Putamen (tissue), 1 donor: ENCODE measurements at places on chromosomes 12 and 14.

- DNase-seq = no peak
These were observed 54.5 kb downstream of the TRPV4 start for GRCh38 chr12:109778684-109779083.

DNA sequence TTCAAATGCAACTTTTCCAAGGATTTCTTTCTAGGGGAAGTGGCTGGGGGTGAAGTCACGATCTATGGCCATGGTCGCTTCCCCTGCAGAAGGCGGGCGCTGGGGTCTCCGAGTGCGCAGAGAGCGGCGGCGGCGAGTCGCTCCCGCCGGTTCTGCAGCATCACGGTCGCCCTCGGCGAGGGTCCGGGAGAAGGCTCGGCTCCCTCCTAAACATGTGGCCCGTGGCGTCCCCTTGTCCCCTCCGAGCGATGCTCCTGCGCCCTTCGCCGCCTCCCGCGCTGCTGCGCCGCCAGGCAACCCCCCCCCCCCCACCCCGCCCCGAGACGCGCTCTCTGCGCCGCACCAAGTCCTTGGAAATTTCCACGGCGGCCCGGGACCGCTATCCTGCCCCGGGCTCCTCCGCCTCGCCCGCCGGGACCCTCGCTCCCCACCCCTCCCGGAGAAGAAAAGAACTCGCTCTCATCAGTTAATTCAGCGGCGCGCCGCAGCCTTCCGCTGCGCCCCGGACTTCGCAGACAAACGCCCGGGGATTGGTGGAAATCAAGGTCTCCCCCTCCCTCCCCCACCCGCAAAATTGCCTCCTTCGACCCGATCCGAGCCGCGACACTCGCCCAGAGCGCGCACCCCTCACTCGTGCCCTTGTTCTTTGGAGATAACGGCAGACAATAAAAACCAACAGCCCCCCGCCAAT lies at the start of gene ST8SIA1:
Gene ST8SIA1 (minus strand): TSS at position 298 of the 691 bp plus-strand sequence. CDS start 475 bp downstream, outside the sequence.
- DNase-seq = peak; percentile 52

- DNase-seq = peak; percentile 66
These were observed at the start of gene DPY19L2 for GRCh38 chr12:63668028-63668799. Gene DPY19L2 (minus strand): TSS chr12:63668493. CDS start chr12:63668393, 100 bp downstream.

DNA sequence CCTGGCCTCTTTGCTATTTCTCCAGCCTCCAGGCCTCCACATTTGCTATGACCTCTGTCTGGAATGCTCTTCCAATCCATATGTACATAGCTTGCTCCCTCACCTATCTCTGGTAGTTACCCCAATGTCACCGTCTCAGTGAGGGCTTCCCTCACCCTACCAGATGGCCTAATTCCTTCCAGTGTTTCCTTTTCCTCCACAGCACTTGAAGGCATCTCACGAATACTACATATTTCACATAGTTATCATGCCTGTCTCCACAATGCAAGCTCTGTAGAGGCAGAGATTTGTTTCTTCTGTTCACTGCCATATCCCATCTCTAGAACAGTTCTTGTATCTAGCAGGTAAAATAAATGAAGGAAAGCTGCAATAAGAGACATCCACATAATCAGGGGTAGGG lies 21.3 kb upstream of the HSP90B1 start:
- no peak for DNase-seq

DNA sequence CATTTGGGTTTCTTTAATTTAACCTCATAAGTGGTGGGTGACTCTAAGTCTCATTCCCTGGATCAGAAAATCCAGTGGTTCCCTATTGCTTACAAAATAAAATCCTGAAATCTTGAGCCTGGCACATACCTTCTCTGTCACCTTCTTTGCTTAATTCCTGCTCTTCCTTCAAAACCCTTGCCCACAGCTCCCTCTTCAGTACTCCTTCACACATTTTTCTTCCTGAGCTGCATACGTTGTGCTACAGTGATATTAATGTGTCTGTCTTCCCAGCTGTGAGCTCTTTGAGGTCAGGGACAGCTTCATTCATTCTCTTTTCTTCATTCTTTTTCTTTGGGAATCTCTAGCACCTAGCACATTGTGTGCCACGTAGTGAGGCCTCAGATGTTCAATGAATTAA lies 9.5 kb downstream of the TSPAN11 start:
- DNase-seq = no peak

- no peak for DNase-seq
These were observed 147.1 kb upstream of the PLEKHA5 start for GRCh38 chr12:18982226-18982949.

- no peak for DNase-seq
These were observed 53.4 kb upstream of the FOXN3 start for GRCh38 chr14:89470401-89470800.

- no peak for DNase-seq
These were observed 61.7 kb downstream of the KIF26A start for GRCh38 chr14:104200106-104200505.

DNA sequence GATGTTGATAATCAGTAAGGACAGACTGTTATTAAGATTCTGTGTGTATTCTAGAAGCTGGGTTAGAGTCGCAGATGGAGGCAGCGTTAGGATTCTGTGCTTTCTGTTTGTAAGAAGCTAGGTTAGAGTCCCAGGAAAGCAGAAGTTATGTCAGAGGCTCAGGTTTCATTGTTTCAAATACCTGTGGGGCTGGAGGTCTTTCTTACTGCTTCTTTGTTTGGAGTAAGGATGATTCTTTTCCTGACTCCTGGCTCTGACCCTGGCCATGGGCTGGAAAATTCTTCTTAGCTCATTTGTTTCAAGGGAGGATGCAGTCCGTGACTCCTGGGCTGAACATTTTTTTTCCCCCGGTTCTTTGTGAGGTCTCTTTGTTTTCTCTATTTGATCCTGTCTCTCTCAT lies 5.2 kb downstream of the MUCL1 start:
- no peak for DNase-seq

GRCh38 chr12:31832740-31833729 lies 104.2 kb upstream of the AMN1 start:
- peak; percentile 15 for DNase-seq

DNA sequence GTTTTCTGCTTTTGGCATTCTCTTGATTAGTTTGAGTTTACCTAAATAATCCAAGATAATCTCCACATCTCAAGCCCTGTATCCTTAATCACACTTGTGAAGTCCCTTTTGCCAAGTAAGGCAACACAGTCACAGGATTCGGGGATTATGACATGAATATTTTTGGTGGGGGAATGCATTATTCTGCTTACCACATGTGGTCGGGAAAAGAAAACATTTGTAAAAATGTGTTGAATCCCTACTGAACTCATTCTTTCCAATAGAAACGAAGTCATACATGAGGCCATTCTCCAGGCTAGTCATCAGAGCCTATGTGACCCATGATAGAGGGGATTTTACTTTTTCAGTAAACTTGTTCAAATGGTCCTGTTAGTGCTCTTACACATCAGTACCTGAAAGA lies 58.5 kb upstream of the PRICKLE1 start:
- no peak for DNase-seq

DNA sequence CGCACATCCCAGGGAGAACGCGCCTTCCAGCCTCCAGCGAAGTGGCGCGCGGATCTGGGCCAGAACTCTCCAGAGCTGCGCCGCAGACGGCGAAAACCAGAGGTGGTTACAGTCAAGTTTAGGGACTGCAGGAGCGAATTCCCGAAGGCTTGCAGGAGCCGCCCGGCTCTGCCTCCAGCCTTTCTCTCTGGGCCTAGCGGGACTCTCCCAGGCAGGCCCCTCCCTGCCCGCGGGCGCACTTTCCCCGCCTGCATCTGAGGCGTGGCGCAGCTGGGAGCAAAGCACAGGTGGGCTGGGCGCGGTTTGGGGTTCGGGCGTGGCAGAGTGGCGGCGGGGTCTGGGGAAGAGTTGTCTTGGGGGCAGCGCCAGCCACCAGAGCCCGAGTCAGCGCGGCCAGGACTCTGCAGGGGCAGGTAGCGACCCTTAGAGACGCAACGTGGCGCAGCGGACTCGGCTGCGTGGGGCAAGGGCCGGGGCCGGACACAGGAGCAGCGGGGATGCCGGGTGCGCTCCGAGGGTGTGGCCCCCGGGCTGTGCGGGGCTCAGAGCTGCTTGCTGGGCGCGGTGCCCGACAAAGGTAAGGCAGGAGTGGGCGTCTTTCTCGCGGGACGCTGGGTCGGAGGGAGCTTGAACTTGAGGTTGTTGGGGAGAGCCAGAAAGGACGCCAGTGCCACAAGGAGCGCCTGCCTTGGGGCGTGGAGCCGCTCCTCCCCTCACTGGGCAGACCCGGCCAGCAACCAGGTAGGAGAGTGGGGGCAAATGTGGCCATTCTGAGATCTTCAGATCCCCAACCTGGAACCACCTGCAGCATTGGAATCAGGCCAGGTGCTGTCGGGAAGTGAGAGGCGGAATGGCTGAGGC lies 1126.0 kb downstream of the AACS start:
- DNase-seq = no peak

DNA sequence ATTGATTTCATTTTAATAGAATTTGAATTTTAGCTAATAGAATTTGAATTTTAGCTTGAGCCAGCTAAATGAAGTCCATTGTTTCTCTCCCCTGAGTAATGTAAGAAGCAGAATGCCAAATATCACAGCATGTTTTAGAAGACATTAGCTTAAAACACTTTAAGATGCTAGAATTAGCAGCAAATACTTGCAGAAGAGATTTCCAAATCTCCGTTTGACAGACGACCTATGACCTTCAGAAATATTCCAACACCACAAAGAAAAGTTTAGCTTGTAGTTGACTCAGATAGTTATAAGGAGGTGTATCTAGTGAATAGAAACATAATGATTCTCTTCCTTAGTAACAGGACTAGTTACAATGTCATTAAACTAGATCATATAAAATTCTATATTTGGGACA lies 51.7 kb upstream of the MYF6 start:
- no peak for DNase-seq
